ENCODE measurements at places on chromosomes 7 and 10.

GRCh38 chr10:132776186-132776585 lies 9.8 kb downstream of the NKX6-2 start:
- no peak for DNase-seq

DNA sequence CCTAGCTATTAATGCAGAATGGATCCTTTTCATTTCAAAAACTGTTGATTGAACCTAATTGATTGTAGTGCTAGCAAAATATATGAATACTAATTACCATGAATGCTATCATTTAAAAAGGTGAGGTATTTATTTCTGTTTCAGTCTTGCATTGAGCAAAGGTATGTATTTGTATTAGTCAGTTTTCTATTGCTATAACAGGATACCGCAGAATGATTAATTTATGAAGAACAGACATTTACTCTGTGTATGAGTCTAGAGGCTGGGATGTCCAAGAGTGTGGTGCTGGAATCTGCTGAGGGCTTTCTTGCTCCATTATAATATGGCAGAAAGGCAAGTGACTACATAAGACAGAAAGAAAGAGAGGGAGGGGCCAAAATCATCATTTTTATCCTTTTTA lies 199.2 kb downstream of the KIF20B start:
- no peak for DNase-seq

DNA sequence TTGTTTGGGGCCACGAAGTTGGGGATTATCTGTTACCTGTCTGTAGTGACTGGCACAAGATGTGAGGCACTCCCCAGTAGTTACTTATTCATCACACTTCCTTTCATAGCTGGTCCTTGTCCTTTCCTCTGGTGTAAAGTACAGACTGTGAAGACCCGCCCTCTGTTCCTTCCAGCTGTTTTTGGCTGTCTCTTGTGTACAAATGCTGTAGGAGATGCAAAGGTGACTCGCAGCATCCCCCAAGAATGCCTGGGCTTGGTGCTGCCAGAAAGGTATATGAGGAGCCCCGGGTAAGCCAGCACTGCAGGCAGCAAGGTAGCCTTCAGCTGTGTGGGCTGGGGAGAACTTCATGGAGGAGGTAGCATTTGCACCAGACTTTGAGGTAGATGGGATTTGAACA lies 236.6 kb downstream of the EBF3 start:
- DNase-seq: no peak

GRCh38 chr10:52145636-52146035 lies 168.4 kb upstream of the DKK1 start:
- no peak for DNase-seq

- DNase-seq: no peak
Observed at GRCh38 chr10:18010050-18010449, 58.3 kb downstream of the SLC39A12 start.

GRCh38 chr7:51428217-51428887 lies 111.7 kb upstream of the COBL start:
- no peak for DNase-seq

All from activated naive CD4-positive, alpha-beta T cell (primary cell).